Urothelium cell line (cell line): ENCODE measurements at places on chromosomes 2 and 18.
A peak's percentile ranks its signal among the peaks of the same experiment; 100 is the strongest.

- no peak for DNase-seq
Observed at GRCh38 chr2:113089916-113090315, 22.1 kb downstream of the IL1F10 start.

GRCh38 chr2:28643911-28644334, 107.7 kb upstream of the PPP1CB start:
- peak; percentile 78 for DNase-seq

GRCh38 chr2:191831410-191831994, 15.4 kb downstream of the CAVIN2 start:
- DNase-seq, result no peak

DNA sequence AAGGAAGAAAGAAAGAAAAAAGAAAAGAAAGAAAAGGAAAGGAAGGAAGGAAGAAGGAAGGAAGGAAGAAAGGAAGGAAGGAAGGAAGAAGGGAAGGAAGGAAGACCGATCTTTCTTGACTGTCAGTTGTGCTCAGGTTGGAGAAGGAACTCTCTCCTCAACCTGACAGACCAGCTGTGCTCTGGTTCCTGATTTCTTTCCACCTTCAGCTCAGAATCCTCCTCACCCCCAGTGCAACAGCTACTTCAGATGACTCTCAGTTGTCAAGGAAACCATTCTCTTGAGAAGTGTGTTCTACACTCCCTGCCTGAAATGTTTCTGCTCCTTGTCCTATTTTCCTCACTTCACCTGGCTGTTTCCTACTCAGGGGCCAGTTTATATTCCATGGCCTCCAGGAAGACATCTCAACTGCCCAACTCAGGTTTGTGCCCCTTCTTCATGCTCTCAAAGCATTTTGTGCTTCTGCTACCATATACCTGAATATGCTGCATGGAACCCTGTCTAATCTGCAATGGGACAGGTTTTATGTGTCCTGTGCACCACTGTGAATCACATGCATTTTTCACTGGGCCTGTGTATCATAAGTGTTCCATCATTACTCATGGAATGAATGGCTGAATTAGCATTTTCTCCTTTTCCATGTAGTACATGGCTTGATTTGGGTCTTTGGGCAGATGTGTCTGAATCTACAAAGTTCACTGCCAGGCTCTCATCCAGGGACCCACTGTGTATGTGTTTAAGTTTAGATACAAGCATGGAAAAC, 32.8 kb upstream of the DOCK10 start:
- no peak for DNase-seq

- DNase-seq, result no peak
Observed at GRCh38 chr2:50449306-50449705, 582.6 kb downstream of the NRXN1 start.

GRCh38 chr2:9400268-9401058, 22.9 kb downstream of the ITGB1BP1 start:
- DNase-seq, result no peak

GRCh38 chr18:8139127-8139527, 470.1 kb upstream of the RAB12 start:
- no peak for DNase-seq

GRCh38 chr2:182447163-182447562, 20.3 kb upstream of the PDE1A start:
- DNase-seq, result no peak

DNA sequence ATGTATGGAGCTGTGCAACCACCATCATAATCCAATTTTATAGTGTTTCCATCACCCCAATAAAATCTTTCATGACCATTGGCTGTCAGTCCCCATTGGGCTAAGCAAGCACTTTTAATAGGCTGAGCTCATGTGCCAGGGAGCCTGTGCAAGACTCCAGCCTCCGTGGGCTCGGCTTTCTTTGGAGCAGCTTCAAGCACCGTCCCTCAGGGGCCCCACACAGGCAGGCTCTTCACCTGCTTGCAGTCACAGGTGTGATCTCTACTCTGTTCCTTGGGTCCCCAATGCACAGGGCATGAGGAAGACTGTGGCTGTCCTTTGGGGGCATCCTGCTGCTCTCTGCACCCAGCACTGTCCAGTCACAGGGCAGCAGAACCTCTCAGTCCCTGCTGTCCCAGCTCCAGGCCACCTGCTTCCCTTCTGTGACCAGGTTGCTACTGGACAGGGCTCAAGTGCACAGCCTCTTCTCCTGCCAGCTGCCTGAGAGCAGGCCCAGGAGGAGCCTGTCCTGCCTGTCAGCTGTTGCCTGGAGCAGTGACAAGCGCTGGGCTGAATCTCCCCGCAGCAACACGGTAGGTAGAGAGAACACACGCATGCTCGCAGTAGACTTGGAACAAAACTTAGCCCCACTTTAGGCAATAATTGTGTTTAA, 40.7 kb upstream of the TMEM131 start:
- DNase-seq, result no peak

DNA sequence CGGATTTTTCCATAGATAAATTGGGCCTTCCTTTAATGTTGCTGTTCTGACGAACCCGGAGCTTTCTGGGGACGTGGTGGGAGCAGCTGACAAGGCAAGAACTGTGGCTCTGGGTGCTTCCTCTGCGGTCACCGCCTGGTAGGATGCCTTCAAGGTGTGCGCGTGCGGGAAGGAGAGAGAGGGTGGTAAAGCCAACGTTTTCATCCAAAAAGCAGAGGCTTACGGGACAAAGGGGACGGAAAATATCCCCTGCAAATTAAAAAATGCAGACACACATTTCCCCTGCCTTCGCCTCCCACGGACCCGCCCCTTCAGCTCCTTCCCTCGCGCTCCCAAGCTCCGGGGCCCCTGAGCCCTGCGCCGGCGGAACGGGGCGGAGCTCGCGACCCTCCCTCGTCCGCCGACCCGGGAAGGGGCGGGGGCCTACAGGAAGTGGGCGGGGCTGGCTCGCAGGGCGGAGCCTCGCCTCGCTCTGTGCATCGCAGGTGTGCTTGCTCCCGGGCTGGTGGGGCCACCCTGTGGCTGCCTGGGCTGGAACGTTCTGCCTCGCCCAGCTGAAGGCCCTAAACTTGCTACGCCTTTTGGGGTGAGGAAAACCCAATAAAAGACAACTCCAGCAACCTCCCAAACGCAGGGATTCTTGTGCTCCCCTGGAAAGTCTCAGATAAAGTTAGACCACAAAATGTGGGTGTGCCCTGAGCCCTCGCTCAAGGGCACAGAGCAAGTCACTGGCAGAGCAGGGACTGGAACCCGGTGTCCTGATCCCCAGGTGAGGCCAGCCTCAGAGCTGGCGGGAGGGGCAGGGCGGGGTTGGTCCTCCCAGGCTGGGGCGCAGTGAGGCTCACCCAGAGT, 25.4 kb upstream of the SLC66A3 start:
- peak; percentile 64 for DNase-seq

DNA sequence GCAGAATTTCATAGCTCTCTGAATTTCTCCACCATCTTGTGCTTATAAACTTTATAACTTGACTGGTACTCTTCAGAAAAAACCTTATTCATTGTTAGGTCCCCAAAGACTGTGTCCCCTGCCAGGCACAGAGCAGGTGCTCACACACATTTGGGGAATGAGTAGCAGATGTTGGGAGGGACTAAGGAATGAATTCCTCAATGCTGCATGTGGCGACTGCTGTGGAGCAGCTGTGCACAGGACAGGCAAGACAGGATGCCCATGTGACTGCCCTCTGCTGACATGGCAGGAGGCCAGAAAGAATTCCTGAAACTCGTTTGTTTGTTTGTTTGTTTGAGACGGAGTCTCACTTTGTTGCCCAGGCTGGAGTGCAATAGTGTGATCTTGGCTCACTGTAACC, 122.3 kb upstream of the ITGA6 start:
- no peak for DNase-seq

- no peak for DNase-seq
Observed at GRCh38 chr2:70942396-70943204, 6.9 kb downstream of the ATP6V1B1 start.

- no peak for DNase-seq
Observed at GRCh38 chr2:10400568-10400977, 47.6 kb downstream of the ODC1 start.

- DNase-seq, result peak; percentile 17
Observed at GRCh38 chr2:60957643-60958042, 59.9 kb upstream of the PEX13 start.

- DNase-seq, result peak; percentile 67
Observed at GRCh38 chr2:201151127-201151981, 31.6 kb upstream of the CASP10 start.

DNA sequence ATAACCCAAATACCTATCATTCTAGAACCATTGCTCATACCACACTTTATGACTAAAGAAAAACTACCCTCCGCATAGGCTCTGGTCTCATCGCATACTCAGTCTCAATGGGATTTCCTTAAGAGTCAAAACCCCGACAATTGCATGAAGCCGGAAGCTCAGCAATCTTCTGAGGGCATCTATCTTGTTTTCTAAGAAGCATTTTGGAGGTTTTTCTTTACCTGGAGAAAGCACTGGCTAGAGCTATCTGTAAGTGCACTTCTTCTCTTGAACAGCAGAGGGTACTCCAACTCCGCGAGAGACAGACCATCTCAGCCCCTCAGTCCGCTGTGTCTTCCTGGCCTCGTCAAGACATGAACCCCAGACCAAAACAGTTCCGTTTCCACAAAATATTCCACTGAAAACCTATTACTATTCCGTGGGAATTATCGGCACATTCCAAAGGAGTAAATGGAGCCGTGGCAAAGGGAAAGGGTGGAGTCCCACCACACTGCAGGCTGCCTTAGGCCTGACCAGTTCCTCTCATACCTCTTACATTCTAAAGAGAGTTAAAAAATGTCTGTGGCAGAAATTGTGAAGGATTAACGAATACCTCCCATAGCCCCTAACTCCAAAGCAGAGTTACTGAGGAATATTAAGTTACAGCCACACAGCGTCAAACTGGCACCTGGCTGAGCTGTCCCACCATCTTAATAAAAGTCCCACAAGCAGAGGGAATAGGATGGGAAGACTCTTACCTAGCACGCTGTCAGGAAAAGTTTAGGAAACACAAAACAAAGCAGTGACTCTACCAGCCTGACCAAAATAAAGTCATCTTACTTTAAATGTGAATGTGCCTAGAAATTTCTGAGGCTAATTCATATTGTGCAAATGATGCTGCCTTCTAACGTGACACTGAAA, 325.6 kb upstream of the VRK2 start:
- DNase-seq, result peak; percentile 76

- no peak for DNase-seq
Observed at GRCh38 chr2:2850859-2851258, 519.8 kb upstream of the MYT1L start.

GRCh38 chr2:71662665-71663394, 209.5 kb downstream of the DYSF start:
- DNase-seq, result no peak
